ENCODE measurements at places on chromosomes 5 and 9.

GRCh38 chr9:128015696-128016095 is 34.9 kb upstream of the EEIG1 start:
- DNase-seq, result no peak

GRCh38 chr9:136518623-136519022 is 27.2 kb downstream of the NOTCH1 start:
- DNase-seq, result no peak

DNA sequence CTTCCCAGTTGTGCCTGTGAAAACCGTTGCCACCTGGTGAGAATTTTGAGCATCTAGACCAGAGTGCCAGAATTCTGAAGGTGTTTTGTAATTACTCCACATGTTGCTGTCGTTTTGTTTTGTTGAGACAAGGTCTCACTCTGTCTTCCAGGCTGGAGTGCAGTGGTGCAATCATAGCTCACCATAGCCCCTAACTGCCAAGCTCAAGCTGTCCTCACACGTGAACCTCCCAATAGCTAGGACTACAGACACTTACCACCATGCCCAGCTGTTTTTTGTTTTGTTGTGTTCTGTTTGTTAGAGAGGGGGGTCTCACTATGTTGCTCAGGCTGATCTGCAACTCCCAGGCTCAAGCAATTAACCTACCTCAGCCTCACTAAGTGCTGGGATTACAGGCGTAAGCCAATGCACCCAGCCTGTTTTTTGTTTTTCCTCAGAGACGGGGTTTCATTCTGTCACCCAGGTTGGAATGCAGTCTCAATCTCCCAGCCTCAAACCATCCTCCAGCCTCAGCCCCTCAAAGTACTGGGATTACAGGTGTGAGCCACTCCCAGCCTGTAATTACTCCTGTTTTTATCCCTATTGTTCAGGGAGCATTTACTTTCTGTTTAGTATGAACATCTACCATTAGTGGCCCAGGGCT is 121.1 kb upstream of the DMRT1 start:
- peak; percentile 34 for DNase-seq

DNA sequence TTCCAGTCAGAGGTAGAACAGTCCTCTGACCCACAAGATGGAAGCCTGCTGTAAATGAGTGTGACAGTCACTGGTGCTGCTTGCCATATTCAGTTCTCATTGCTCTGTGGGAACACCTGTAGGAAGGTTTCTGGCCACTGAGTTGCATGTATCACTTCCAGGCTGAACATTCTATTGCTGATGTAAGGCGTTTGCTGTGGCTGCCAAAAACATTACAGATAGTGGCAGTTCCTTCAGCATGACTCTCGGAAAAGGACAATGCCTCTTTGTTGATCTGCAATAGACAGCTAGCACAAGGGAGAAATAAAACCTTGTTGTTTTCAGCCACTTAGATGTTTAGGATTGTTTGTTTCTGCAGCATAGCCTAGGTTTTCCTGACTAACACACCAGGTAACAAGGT is 217.2 kb downstream of the AGTPBP1 start:
- DNase-seq, result no peak
